ENCODE measurements at places on chromosomes 4 and X. TPM values are rescaled to one million over a fixed set of nuclear protein-coding genes. Genes with fewer than 3 reads are reported as not detected.

GRCh38 chrX:129000797-129001196 is 522.5 kb downstream of the SMARCA1 start:
- H3K27ac ChIP-seq = no peak overlapping the region
- DNase-seq = no peak
- H3K27me3 ChIP-seq = no peaks in the 10 kb centered on the region
- H3K4me3 ChIP-seq = no peak overlapping the region

- H3K27me3 ChIP-seq = no peaks in the 10 kb centered on the region
- no peaks in the 10 kb centered on the region for H3K36me3 ChIP-seq
- no peaks in the 10 kb centered on the region for H3K4me1 ChIP-seq
- H3K27ac ChIP-seq = no peak overlapping the region
- no peak overlapping the region for H3K4me3 ChIP-seq
These were observed 23.1 kb downstream of the AFF2 start for GRCh38 chrX:148523303-148524080.

- no peak overlapping the region for H3K4me3 ChIP-seq
- peaks cover 13% of the 10 kb centered on the region for H3K27me3 ChIP-seq
- no peaks in the 10 kb centered on the region for H3K36me3 ChIP-seq
- H3K4me1 ChIP-seq = peaks cover 15% of the 10 kb centered on the region
These were observed 4.7 kb downstream of the RASGEF1B start for GRCh38 chr4:81466841-81467671.

- H3K27ac ChIP-seq = no peak overlapping the region
- DNase-seq = no peak
- no peaks in the 10 kb centered on the region for H3K36me3 ChIP-seq
- no peak overlapping the region for H3K4me3 ChIP-seq
- H3K27me3 ChIP-seq = no peaks in the 10 kb centered on the region
These were observed 443.7 kb upstream of the ATOH1 start for GRCh38 chr4:93384887-93385286.

- H3K27ac ChIP-seq = peak overlapping the region; percentile 74
- H3K4me1 ChIP-seq = peaks cover 4% of the 10 kb centered on the region
- peak overlapping the region; percentile 68 for H3K4me3 ChIP-seq
- peaks cover 41% of the 10 kb centered on the region for H3K36me3 ChIP-seq
- no peaks in the 10 kb centered on the region for H3K27me3 ChIP-seq
These were observed 479 bp downstream of the BRCC3 start for GRCh38 chrX:155071694-155072280.

GRCh38 chr4:45280121-45280520 is 553.8 kb upstream of the GNPDA2 start:
- no peak for DNase-seq
- H3K4me3 ChIP-seq = no peak overlapping the region
- H3K4me1 ChIP-seq = no peaks in the 10 kb centered on the region
- H3K36me3 ChIP-seq = no peaks in the 10 kb centered on the region

SLC6A14 gene
- 0.04 TPM for total RNA-seq

GRCh38 chrX:39724544-39724943 is 373.2 kb downstream of the BCOR start:
- no peak overlapping the region for H3K4me3 ChIP-seq
- peak; percentile 31 for DNase-seq
- H3K27me3 ChIP-seq = no peaks in the 10 kb centered on the region
- H3K36me3 ChIP-seq = no peaks in the 10 kb centered on the region

DNA sequence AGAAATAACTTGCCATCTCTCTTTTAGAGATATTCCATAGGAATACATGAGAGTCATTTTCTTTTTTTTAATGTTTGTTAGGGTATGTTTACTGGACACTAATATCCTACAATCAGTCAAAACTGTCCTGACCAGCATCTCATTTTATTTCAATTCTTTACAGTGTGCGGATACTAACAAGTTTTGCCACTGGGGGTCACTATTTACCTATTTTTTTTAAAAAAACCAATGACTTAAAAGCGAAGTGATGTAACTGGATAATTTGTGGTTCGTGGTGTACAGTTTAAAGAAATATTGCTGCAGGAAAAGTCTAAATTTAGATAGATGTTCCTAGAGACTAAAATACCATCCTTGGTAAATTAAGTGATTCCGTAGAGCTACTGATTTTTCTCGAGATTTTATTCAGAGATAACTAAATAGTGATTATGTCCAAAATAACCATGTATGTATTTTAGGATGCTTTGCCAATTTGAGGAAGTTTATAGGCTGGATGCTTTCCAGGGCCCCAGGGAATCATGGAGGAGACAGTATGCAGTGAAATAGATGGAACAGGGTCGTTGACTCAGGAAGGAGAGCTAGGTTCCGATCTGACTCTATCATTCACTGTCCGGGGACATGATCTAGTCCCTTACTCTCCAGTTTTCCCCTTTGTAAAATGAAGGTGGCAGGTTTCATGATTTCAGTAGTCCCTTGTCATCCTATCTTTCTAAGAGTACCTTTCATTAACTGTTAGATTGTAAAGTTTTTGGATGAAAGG is 34.0 kb upstream of the GNPDA2 start:
- no peaks in the 10 kb centered on the region for H3K4me1 ChIP-seq
- no peaks in the 10 kb centered on the region for H3K27me3 ChIP-seq
- H3K36me3 ChIP-seq = no peaks in the 10 kb centered on the region

GRCh38 chr4:172898715-172899114 is 269.9 kb upstream of the GALNT7 start:
- no peak overlapping the region for H3K4me3 ChIP-seq
- H3K27me3 ChIP-seq = no peaks in the 10 kb centered on the region
- no peaks in the 10 kb centered on the region for H3K36me3 ChIP-seq
- no peaks in the 10 kb centered on the region for H3K4me1 ChIP-seq
- DNase-seq = no peak
- H3K27ac ChIP-seq = no peak overlapping the region

DNA sequence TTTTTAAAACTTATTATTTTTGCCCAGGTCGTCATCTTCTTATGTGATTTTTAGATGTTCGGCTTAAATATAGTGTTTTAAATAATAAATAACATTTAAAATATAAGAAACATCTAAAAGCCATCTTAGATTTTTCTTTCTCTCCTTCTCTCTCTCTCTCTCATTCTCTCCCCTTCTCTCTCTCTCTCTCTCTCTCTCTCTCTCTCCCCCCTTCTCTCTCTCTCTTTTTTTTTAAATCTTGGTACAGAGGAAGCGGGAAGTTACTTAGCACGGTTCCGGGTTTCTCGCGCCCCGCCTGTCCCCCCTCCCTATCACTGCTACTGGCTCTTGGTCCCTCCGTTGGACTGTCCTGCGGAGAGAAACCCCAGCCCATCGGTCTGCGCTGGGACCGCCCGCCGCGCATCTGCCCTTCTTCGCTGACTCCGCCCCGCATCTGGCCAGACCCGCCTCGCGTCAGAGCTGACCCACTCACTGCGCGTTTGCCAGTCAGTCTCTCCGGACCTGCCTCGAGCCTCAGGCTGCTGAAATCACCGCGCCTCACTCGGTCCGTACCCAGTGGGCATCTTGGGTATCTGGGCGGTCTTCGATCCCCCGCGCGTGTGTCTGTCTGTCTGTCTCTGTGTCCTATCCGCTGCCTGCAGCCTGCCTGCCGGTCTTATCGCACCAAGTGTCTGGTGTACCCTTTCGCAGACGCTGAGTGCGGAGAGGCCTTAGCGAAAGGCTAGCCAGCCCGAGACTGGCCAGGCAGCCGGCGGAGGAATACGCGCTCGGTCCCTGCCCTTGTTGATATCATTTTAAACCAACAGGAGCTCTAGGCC is at the start of gene PABPC5:
TSS of gene PABPC5 (plus strand) at position 489 of the 818 bp plus-strand sequence. CDS start 739 bp downstream, outside the sequence.
- no peaks in the 10 kb centered on the region for H3K4me1 ChIP-seq
- H3K27ac ChIP-seq = no peak within 1 kb of the TSS
- H3K4me3 ChIP-seq = no peak within 1 kb of the TSS
- H3K27me3 ChIP-seq = no peaks in the 10 kb centered on the region

LANCL3 gene
- total RNA-seq = 1.5 TPM

STK26 gene
- 50.1 TPM for total RNA-seq

DNA sequence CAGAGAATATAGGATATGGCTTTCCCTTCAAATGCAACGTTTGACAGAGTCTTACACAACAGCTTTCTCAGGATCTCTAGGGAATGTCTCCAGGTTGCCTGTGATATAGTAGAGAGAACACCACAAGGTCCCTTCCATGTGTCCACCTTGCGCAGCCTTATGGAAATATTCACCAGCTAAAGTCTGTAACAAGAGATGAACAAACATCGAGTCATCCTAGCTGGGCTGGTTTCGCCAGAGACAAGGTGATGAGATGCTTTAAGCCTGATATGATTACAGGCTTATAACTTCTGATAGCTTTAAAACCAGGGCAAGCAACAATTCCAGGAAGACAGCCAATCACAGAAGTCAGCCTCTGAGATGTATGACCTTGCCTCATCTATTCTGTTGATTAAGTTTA is 83.8 kb downstream of the SEL1L3 start:
- no peaks in the 10 kb centered on the region for H3K27me3 ChIP-seq
- H3K27ac ChIP-seq = no peak overlapping the region
- DNase-seq = no peak
- H3K4me1 ChIP-seq = no peaks in the 10 kb centered on the region
- peaks cover 23% of the 10 kb centered on the region for H3K36me3 ChIP-seq

- no peaks in the 10 kb centered on the region for H3K36me3 ChIP-seq
- DNase-seq = no peak
- H3K27me3 ChIP-seq = no peaks in the 10 kb centered on the region
- no peaks in the 10 kb centered on the region for H3K4me1 ChIP-seq
These were observed 224.1 kb downstream of the NLGN4X start for GRCh38 chrX:6004529-6004928.

- H3K4me3 ChIP-seq = no peak overlapping the region
- H3K27ac ChIP-seq = no peak overlapping the region
- H3K4me1 ChIP-seq = no peaks in the 10 kb centered on the region
These were observed 12.6 kb upstream of the PDE6B start for GRCh38 chr4:612749-613125.

GRCh38 chr4:168713253-168713652 is 216.4 kb downstream of the PALLD start:
- no peak for DNase-seq
- H3K27me3 ChIP-seq = no peaks in the 10 kb centered on the region
- no peak overlapping the region for H3K4me3 ChIP-seq
- no peaks in the 10 kb centered on the region for H3K36me3 ChIP-seq

DNA sequence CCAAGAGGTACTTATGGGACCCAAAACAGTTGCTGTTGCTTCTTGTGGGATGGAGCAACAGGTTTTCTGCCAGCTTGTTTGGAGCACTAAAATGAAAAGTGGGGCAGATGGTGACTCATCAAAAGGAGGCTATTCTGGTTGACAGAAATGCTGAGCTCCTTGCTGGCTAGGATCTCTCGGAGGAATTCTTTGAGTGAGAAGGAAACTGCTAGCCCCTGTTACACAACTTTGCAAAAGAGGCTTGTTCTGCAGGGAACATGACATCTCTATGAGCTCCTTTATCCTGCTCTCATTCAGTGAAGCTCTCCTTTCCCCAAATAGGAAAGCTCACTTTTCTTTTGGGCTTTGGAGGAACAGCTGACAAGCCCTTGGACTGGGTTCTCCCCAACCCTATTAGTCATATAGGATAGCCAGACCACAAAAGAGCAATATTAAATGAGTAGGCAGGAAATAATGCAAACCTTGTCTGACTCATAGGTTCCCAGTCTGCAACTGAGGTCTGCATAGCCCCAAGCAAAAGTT is 108.3 kb downstream of the CDS1 start:
- no peaks in the 10 kb centered on the region for H3K36me3 ChIP-seq
- peak; percentile 11 for DNase-seq
- no peak overlapping the region for H3K27ac ChIP-seq
- H3K4me3 ChIP-seq = no peak overlapping the region
- no peaks in the 10 kb centered on the region for H3K27me3 ChIP-seq

DNA sequence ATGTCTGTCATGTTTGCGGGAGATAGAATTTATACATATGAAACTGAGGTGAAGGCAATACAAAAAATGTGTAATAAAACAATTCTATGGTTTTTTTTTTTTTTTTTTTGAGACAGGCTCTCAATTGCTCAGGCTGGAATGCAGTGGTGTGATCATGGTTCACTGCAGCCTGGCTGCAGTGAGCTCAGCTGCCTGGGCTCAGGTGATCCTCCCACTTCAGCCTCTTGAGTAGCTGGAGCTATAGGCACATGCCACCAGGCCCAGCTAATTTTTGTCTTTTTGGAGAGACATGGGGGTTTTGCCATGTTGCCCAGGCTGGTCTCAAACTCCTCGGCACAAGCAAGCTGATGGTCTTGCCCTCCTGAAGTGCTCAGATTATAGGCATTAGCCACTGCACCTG is 10.1 kb downstream of the RADX start:
- H3K4me3 ChIP-seq = no peak overlapping the region
- H3K27me3 ChIP-seq = no peaks in the 10 kb centered on the region
- no peak overlapping the region for H3K27ac ChIP-seq
- no peaks in the 10 kb centered on the region for H3K36me3 ChIP-seq

GRCh38 chr4:181162266-181162665 is 1080.9 kb upstream of the TENM3 start:
- H3K27ac ChIP-seq = no peak overlapping the region
- H3K36me3 ChIP-seq = no peaks in the 10 kb centered on the region
- H3K4me1 ChIP-seq = no peaks in the 10 kb centered on the region
- H3K4me3 ChIP-seq = no peak overlapping the region
- no peak for DNase-seq
- no peaks in the 10 kb centered on the region for H3K27me3 ChIP-seq

CLNK gene
- not detected for total RNA-seq

SPANXA2 gene
- not detected for total RNA-seq

- H3K36me3 ChIP-seq = peaks cover 26% of the 10 kb centered on the region
- H3K4me3 ChIP-seq = no peak overlapping the region
- no peak for DNase-seq
- H3K27ac ChIP-seq = no peak overlapping the region
These were observed 76.4 kb downstream of the ZFYVE28 start for GRCh38 chr4:2341911-2342652.
